ENCODE measurements at places on chromosomes 3 and 15.

GRCh38 chr3:50154476-50154839 is 666 bp upstream of the SEMA3F start:
- no peak for DNase-seq

GRCh38 chr3:194269610-194270145 is 81.5 kb downstream of the CPN2 start:
- DNase-seq, result peak; percentile 90

GRCh38 chr3:89264037-89264560 is 156.7 kb downstream of the EPHA3 start:
- DNase-seq, result no peak

- DNase-seq, result no peak
These were observed 6.6 kb downstream of the ZBED2 start for GRCh38 chr3:111588527-111588926.

- DNase-seq, result no peak
These were observed 108.5 kb upstream of the CMC1 start for GRCh38 chr3:28132941-28133340.

- DNase-seq, result peak; percentile 7
These were observed 179.7 kb upstream of the LPP start for GRCh38 chr3:187973977-187974870.

DNA sequence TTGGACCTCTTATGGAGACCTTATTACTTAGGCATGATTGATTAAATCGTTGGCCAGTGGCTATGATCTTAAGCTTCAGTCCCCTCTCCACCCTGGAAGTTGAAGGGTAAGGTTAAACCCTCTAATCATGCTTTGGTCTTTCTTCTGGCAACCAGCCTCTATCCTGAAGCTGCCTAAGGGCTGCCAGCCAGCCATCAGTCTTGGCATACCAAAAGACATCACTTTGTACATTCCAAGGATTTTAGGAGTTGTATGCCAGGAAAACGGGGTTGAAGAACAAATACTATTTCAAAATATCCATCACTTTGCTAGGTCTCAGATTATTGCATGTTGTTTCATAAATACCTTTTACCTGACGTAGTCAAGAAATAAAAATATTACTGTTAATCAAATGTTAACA is 28.9 kb downstream of the UBE2E2 start:
- DNase-seq, result no peak

GRCh38 chr3:78174821-78175220 is 1134.9 kb downstream of the ROBO2 start:
- DNase-seq, result no peak

DNA sequence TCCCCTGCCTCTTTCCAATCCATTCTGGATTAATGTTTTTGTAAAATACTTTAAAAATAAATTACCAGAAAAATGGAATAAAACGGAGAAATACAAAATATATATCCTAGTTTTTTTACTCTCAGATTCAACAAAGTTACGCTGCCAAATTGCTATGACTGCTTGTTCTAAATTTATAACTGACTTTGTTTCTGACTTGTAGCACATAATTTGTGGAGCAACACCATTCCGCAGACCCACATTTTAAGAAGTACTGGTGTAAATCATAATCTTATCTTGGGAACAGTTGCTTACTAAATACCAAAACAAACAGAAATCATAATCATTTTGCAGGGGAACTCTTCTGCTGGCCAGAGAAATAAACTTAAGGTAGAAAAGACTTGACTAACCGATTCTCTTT is 339.4 kb upstream of the CBLB start:
- DNase-seq, result no peak

DNA sequence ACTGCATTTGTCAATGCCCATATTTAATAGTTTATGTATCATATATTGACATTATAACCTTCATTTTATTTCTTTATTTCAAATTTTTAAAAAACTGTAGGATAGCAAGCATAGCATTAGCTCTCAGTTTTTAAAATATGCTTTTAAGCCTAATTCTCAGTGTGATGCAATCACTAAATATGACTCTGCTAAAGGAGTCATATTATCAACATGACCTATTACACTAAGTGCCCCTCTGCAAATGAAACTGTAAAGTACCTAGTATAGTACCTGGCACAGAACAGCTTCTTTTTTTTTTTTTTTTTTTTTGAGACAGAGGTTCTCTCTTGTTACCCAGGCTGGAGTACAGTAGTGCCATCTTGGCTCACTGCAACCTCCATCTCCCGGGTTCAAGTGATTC is 179.4 kb upstream of the CGNL1 start:
- no peak for DNase-seq

DNA sequence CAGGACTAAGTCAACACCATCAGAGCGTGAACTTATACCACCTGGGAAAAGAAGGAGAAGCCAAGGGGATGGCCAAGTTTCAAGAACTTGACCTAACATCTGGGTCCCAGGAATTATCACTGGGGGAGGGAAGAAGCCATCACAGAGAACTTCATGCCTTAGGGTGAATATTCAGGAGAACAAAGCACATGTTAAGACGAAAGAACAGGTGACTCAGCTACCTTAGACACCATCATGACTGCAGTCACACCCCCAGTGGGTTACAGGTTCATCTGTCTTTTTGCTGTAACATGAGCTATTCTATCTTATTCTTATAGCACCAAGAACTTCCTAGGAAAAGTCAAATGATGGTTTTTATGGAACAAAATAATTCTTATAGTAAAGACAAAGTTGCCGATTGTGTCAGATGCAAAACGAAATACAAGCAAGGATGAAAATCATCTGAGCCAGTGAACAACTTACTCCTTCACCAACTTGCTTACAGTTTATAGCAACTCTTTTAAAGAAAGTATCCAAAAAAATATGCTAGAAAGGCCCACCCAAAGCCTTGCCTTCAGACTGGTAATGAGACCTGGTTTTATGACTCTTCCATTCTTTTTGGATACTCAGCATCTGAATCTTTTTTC is 72.0 kb downstream of the TPRA1 start:
- DNase-seq, result no peak

DNA sequence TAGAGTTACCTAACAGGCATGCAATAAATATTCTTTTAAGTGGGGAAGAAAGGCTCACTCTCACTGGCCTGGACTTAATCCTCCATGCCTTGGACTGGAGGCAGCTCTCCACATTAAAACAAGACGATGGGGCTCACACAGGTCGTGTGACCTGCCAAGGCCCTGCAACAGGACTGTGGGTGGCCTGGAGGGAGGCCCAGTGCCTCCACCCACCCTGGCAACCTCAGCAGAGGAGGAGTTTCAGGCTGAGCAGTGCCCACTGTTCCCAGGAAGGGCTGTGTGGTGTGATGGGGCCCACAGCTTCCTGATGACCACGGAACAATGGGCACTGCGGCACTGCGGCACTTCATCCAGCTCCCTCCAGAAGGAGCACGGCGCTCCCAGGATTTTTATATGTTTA is 5.5 kb downstream of the UROC1 start:
- no peak for DNase-seq

DNA sequence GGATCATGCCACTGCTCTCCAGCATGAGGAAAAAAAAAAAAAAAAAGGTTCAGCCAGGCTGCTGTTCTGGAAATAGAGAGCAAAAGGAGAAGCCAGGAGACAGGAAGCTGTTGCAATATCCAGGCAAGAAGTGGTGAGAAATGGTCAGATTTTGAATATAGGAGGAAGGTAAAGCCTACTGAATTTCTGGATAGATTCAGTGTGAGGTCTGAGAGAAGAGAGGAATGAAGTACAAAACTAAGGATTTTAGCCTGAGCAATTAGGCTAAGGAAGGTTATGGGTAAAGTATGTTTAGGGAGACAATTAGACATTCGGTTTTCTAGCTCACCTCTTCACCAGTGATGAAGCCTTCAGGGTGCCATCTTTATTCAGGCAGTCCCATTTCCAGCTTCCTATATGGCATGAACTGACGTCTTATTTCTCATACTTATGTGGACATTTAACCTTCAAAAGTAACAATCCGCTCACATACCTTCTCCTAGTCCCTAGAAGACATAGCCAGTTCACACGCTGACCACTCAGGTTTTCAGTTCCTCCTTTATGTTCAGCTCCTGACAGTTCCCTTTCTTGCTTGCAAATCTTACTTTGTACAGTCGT is 57.2 kb downstream of the KIF9 start:
- DNase-seq, result no peak

DNA sequence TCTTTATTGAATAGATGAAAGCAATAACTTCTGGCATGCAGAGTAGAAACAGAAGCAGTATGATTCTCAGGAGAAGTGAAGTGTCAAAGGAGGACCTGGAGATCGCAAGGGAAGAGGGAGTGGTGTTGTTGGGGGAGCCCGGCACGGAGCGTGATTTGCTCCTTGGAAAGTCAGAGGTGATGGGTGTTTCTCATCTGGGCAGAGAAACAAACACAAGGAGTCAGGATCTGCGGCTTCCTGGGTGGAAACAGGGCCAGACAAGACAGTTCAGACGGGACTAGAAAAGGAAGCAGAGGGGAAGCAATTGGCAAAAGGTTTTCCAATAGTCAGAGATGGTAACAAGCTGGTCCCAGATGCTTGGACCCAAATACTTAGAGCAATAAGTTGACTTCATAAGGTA is 34.4 kb upstream of the CCDC80 start:
- DNase-seq, result no peak

DNA sequence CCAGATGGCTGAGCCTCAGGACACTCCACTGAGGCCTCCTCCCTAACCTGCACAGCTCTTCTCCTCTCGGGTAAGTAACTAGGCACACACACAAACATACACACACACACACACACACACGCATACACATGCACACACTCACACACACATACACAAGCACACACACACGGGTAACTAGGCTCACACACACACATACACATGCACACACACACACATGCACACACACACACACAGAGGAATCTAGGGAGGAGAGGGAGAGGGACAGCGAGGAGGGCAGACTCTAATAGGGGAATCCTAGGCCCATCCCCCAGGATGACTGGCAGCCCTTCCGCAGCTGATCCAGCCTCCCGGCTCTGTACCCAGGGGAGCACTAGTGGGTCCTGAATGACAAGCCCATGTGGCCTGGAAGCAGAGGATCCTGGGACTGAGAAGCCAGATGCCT is 177.4 kb upstream of the LINGO1 start:
- no peak for DNase-seq

DNA sequence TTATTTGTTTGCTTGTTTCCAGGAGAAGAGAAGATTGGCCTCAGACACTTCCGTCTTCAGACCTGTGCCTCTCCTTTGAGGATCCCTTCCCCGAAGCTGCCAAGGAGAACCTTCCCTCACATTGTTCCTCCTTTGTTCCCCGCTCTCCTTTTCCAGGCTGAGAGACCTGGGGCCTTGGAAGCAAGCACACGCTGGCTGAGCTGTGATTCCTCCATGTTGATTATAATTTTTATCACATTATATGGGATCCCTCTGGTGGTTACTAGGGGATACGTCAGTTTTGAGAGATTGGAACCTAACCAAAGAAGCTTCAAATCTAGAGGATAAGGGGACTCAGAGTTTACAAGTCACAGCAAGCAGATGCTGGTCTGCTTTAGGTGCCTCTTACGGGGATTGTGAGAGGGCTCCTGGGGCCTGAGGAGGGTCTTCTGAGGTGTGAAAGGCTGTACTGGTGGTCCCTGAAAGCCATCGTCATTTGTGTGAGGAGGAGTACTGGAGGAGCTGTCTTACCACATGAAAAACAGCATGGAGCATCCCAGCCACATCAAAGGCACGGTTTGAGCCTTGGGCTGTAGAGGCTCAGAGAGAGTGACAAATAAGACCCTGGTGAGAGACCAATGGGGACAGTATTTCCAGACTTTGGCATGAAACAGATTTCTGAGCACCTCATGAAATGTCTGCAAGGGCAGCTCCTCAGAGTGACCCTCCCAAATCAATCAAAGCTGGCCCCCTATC is 760.1 kb upstream of the CFAP20DC start:
- peak; percentile 12 for DNase-seq

DNA sequence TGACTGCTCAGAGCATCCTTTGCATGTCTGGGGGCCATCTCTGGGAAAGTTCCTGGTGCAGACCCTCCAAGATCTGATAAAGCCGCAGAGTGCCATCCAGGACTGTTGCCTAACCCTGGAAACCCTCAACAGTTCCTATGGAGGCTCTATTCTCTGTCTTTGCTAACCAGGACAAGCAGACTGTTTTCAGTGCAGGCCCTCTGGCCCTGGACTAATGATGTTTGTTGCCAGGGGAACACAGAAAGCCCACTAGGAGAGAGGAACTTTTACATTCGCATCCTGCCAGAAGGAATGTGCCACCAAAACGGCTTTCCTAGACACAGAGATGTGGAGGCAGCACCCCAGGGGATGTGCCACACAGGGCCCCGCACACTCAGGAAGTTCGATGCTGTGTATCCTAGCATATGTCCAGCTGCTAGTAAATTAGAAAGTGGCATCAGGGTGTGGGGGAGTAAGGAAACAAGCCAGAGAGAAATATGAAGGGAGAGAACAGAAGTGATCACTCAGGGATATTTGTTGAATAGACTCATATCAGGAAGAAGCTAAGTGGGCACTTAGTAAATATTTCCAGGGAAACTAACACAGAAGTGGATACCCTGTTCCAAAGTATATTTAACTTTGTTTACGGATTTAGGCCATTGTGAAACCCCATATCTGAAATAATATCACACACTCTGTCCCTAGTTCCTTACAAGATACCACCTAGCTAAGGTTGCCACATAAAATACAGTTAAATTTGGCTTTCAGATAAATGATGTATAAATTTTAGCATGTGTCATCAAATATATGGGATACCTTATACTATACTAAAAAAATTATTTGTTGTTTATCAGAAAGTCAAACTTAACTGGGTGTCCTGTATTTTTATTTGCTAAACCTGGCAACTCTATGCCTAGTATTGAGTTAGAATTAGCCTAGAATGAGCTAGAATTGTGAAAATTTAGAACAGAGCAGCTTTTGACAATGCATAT is 29.9 kb upstream of the TMOD3 start:
- no peak for DNase-seq

DNA sequence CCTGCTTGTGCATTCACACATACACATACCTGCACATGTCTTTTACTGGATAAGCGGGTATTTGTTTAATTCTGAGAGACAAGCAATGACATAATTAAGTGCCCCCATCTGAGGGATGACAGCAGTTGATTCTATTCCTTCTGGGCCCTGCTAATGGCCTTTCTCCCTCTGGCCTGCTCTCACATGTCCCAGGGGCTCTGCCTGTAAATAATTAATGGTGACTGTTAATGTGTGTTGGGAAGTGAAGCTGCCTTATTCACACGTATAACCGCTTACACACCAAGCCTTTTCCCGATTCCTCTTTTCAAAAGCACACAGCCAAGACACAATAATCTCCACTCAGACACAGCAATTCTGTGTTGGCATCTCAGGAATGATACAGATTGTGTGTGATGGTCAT is 47.8 kb downstream of the LRRK1 start:
- no peak for DNase-seq

- peak; percentile 48 for DNase-seq
These were observed 242.8 kb upstream of the UBE2E2 start for GRCh38 chr3:22960105-22960984.

DNA sequence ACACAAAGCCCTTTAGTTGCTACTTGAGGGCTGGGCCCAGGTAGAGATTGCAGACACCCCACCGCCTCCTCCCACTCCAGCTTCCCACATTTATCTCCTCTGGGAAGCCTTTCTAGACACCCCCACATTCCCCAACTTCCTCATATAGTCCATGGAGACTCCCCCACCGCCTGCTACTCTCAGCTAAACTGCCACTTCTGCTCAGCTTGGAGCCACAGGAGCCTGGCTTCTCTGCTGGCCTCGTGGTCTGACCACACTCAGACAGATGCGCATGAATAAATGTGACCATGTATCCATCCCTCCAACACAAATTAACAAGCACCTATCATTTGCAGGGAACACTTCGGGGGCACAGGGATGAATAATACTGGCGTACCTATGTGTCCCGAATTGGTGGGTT is 10.5 kb upstream of the ACSBG1 start:
- no peak for DNase-seq
